ENCODE measurements at places on chromosomes 6 and 20.
A peak's percentile ranks its signal among the peaks of the same experiment; 100 is the strongest.

- DNase-seq: no peak
Measured at GRCh38 chr20:59103573-59103972, 60.0 kb upstream of the ZNF831 start.

GRCh38 chr20:32792316-32792715, 27.4 kb upstream of the MAPRE1 start:
- peak; percentile 42 for DNase-seq

GRCh38 chr20:17617212-17617867, 47.5 kb downstream of the DSTN start:
- DNase-seq: no peak

DNA sequence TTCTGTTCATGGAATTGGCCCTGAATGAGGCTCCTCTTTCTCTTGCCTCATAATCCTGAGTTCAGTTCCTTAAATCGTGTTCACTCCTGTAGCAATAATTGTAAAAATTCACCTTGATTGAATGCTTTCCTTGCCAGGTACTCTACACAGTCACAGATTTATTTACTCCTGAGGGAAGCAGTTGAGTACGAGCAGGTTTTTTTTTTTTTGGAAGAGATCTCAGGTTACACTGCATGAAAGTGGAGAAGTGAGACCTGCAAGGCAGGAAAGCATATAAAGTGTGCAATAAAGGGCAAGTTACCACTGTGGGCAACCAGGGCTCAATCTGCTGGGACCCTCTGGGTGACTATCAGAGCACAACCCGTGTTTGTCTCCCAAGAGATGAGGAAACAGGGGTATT, 93.0 kb upstream of the DOK5 start:
- DNase-seq: no peak

DNA sequence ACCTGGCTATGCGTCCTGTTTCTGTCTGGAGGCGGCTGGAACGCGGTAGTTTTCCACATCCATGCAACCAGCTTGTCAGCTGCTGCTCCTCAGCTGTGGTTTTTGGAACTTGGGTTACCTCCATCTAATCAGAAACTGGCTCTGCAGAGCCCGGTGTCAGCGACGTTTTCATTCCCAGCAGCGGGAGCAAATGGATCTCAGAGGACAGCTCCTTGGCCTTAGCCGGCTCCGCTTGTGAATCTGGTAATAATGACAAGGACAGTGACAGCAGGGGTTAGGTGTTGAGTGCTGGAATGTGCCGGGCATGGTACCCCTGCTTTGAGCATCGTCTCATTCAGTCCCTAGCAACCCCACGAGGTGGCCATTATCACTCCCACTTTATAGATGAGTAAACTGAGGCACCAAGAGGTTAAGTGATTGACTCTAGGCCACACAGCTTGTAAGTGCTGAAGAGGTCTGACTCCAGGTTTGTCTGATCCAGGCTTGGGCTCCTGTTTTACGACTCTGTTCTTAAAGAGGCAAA, 1.3 kb downstream of the SLCO4A1 start:
- no peak for DNase-seq

GRCh38 chr6:130896249-130896648, 69.0 kb downstream of the SMLR1 start:
- no peak for DNase-seq

- no peak for DNase-seq
Measured at GRCh38 chr6:169984181-169985120, 233.0 kb downstream of the ERMARD start.

- no peak for DNase-seq
Measured at GRCh38 chr6:120411394-120411793, 922.9 kb downstream of the TBC1D32 start.

GRCh38 chr6:38187325-38187724, 367.8 kb downstream of the ZFAND3 start:
- peak; percentile 14 for DNase-seq

DNA sequence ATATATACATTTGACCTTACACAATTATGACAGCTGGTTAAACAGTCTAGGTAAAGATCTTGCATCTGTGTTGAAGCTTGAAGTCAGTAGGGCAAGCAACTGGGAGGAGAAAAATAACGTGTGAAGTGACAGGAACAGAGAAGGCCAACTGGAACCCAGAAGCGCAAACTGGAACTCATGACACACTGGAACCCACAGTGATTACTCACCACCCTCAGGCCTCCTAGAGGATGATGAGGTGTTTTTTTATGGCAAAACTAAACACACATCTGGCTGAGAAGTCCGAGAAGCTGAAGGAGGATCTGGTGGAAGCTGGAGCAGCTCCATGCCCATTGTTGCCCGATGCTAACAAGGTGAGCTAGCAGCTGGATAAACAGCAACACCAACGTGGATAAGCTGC, 108.1 kb downstream of the TMEM200A start:
- peak; percentile 49 for DNase-seq
